ENCODE measurements at places on chromosomes 16 and 17.
A peak's percentile ranks its signal among the peaks of the same experiment; 100 is the strongest.

DNA sequence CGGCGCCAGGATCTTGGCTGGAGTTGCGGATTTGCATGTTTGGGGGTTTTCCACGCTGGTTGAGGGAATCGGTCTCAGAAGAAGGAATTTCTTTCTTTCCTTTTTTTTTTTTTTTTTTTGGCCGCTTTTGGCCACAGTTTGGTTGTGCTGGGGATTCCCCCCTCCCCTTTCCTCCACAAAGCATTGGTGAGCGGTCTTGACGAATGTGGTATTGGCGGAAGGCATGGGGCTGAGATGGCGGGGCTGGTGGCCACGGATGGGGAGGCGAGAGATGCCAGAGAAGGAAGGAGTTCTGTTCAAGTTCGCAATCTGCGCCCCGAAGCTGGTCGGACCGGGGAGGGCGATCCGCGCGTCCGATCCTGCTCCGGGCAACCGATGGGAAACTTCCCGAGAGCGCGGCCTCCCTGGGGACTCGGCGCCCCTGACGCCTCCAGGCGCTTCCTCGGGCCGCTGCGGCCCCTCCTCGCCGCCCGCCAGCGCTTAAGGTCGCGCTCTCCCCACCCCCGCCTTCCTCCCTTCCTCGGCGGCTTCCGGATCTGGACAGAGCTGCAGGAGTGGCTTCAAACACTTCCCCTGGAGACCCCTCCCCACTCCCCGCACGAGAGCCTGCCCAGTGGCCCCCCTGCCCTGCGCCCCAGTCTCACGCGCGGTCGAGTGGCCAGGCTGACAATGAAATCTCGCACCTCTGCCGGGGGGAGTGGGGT, 43.2 kb downstream of the RAI1 start:
- peak; percentile 82 for DNase-seq

- DNase-seq, result no peak
Measured at GRCh38 chr16:12553191-12553590, 250.5 kb downstream of the CPPED1 start.

DNA sequence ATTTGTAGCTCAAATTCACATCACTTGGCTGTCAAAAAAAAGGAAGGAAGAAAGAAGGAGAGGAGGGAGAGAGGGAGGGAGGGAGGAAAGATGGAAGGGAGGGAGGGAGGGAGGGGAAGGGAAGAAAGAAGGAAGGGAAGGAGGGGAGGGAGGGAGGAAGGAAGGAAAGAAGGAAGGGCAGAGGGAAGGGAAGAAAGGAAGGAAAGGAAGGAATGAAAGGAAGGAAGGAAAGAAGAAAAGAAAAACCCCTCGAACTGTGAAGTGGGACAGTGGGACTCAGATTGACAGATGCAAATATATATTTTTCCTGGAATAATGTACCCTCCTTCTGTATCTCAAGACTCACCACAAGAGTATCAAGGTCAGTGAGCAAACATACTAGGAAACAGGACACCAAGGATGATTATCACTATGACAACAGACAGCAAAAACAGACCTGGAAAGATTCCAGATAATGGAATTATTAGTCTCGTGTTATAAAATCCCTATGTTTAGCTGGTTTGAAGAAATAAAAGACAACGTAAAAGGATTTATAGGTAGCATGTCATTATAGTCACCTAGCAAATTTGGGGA, 24.2 kb upstream of the ABCA3 start:
- DNase-seq, result no peak

DNA sequence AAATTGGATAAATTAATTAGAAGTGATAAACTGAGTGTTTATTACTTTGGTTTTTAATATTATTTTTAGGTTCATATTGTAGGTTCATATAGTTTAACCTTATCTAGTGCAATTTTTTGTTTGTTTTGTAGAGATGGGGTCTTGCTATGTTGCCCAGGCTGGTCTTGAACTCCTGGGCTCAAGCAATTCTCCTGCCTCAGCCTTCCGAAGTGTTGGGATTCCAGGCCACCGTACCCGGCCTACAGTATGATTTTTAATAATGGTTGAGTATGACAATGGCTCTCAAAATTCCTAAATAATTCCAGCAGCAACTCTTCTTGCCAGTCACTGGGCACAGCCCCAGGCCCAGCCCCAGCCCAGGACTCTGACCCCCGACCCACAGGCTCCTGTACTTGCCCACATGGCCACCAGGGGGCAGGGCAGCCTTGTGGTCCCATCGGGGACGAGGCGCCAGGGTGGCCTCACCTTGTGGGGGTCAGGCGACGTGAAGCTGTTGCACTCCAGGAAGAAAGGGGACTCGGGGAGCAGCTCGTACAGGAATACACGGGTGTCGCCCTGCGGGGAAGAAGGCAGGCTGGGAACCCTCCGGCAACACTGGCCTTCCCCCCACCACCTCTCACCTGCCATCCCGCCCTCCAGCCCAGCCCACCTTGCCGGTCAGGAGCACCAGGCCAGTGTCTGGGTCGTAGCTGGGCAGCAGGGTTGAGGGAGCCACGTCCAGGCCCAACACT, 7.9 kb upstream of the PAM16 start:
- DNase-seq, result peak; percentile 77

DNA sequence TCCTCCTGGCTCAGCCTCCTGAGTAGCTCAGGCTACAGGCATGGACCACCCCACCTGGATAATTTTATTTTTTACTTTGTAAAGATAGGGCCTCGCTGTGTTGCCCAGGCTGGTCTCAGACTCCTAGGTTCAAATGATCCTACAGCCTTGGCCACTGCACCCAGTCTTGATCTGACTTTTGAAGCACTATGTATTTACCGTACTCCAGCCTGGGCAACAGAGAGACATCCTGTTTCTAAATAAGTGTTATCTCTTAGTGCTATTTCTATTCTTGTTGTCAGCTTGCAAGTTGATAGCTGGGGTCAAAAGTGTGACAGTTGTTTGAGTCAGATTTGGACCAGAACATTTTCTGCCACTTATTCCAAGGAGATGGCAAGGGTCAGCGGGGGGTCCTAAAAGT, 486.4 kb downstream of the NPIPA7 start:
- DNase-seq, result no peak

- DNase-seq, result no peak
Measured at GRCh38 chr17:34285286-34285792, at the start of gene CCL11. CCL11 (plus strand) TSS chr17:34285742; CDS start chr17:34285809, 67 bp downstream.

- DNase-seq, result no peak
Measured at GRCh38 chr17:71709946-71710345, 410.9 kb upstream of the SOX9 start.

GRCh38 chr16:24552705-24553246, 13.4 kb downstream of the RBBP6 start:
- DNase-seq, result no peak

DNA sequence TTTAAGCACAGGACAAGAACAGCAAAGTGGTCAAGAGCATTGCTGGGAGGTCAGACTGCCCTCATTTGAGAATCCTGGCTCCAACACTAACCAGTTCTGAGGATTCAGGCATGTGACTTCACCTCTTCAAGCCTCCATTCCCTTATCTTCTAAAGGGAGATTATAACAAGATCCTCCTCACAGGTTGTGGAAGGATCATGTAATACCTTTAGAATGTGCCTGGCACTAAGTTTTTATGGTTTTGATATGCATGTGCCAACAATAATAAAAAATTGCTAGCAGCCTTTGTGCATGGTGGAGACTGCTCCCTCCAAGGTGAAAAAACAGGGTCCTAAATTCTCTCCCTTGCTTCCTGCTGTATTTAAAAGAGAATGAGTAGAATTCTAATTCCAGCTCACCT, 36.0 kb upstream of the ADAMTS18 start:
- no peak for DNase-seq

DNA sequence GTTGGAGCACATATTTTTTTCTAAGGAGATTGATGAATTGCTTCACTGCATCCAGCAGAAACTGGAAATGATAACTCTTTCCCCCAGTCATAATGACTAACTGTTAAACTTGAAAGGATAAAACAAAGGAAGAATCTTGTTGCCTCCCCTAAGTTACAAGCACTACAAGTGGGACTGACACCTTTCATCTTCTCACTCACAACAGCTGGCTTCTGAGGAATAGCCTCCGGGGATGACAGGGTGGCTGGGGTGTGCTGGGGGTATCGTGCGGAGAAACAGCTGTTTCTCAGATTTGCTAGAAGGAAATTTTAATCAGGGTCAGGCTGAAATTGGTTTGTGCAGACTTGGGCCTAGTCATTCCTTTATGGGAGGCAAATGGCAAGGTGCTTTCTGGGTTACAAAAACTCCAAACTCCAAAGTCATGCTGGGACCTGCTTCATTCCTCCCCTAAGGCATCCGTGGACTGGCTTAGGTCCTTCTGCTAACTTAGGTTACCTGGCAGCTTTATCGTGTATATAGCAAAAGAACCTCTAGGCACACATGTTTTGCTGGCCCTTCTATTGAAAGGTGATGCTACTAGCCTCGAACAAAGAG, 557.2 kb downstream of the TOX3 start:
- DNase-seq, result peak; percentile 28

- DNase-seq, result no peak
Measured at GRCh38 chr17:68599091-68599490, 2.1 kb downstream of the FAM20A start.

DNA sequence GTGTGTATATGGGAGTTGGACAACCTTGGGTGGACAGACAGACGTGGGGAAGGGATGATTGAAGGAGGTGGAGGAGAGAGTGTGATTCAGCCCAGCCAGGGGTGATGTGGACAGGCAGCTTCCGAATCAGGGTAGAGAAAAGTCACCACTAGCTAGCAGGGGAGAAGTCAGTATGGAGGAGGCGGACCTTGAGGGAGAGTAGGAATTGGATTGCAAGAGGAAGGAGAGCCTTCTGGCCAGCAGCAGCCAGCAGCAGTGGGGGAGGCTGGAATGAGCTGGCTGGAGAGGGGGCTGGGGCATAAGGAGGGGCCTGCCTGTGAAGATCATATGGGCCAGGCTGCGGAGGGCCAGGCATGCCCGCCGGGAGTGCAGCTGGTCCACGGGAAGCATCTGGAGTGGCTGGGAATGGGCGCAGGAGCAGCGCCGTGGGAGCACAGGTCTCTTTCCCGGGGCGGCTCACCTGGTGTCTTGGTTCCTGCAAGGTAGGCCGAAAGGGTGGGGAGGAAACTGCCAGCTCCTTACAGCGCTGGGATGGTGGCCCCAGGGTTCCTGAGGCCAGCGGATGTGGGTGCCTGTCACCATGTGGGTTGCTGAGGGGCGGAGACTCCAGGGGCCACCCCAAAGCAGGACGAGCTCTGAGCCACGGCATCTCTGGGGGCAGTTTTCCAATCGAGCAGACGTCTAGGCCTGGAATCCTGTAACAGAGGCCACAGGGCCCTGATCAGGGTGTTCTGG, 235.3 kb downstream of the SEC14L1 start:
- DNase-seq, result peak; percentile 66

GRCh38 chr16:30092373-30093010, 768 bp upstream of the TBX6 start:
- peak; percentile 97 for DNase-seq

- DNase-seq, result no peak
Measured at GRCh38 chr17:80492343-80493136, 16.1 kb upstream of the NPTX1 start.

- no peak for DNase-seq
Measured at GRCh38 chr17:7184091-7184488, 4.9 kb upstream of the ASGR1 start.

GRCh38 chr16:918741-919657, 51.8 kb downstream of the LMF1 start:
- DNase-seq, result no peak

DNA sequence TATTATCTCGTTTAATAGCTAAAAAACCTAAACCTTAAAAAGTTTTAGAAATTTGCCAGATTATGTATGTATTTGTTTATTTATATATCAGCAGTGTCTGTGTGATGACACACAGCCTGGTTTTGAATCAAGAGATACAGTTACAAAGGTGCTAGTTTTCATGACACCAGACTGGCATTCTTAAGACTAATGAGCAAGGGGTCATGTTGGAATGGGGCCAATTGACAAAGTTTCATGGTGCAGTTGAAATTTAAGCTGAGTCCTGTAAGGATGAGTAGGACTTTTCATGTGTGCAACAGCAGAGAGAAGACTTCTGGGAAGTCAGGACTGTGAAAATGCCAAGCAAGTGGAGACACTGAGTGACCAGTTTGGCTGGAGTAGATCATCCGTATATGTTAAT, 3.2 kb upstream of the KRT10 start:
- DNase-seq, result no peak

GRCh38 chr16:8855051-8855786, 13.6 kb downstream of the CARHSP1 start:
- DNase-seq, result no peak

GRCh38 chr17:76672270-76672851, 28.8 kb upstream of the ST6GALNAC1 start:
- DNase-seq, result no peak

DNA sequence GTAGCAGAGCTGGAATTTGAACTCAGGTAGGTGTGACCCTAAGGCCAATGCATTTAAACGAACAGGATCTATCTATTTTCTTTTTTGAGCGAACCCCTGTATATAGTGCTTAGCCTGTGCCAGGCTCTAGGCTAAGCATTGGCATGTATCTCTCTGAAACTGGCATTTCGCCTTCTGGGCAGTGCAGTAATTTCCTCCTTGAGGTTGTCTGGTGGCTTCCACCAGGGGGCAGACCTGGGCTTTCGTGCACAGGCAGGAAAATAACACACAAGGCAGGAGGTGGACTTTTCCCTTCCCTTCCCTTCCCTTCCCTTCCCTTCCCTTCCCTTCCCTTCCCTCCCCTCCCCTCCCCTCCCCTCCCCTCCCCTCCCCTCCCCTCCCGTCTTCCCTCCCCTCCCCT, 34.4 kb upstream of the PRKCB start:
- peak; percentile 69 for DNase-seq

DNA sequence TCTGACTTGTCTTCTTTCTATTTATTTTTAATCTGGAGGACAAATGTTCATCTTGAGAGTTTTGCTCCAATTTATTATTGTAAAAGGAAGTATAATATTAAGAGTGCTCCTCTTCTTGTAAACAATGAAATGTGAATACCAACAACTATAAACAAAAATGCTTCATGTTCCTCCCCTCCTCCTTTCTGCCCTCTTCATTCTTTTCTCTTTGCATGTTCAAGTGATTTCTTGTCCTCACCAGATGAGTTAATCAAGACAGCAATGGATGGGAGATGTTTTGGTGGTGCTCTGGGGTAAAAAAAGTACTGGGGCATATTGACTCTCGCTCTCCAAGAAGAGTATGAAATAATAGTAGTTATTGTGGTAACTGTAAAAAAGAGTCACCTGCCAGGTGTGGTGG, 24.3 kb downstream of the ITGB3 start:
- DNase-seq, result no peak

DNA sequence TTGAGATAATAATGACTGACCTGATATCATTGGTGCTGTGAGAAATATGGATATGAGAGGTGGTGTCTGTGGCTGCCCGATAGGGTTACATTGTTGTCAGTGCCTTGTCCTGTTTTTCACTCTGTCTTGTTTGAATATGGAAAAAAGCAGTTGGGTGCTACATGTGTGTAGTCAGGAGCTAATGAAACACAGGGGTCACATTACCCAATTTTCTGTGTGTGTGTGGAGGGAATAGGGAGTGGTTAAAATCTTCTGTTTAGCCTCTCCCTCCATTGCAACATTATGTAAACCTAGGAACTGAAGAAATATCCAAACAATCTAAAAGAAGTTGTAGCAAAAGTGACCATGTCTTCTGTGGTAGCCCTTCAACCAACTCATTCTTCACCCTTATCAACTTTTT, 527.7 kb upstream of the SOX9 start:
- no peak for DNase-seq

- no peak for DNase-seq
Measured at GRCh38 chr17:75480281-75480680, 23.8 kb downstream of the TMEM94 start.
